ENCODE measurements at places on chromosomes 5 and 9. TPM values are rescaled to one million over a fixed set of nuclear protein-coding genes. Genes with fewer than 3 reads are reported as not detected.

PCA3 gene
- 2.0 TPM for polyA plus RNA-seq

GPX3 gene
- 1,190 TPM for polyA plus RNA-seq

DNA sequence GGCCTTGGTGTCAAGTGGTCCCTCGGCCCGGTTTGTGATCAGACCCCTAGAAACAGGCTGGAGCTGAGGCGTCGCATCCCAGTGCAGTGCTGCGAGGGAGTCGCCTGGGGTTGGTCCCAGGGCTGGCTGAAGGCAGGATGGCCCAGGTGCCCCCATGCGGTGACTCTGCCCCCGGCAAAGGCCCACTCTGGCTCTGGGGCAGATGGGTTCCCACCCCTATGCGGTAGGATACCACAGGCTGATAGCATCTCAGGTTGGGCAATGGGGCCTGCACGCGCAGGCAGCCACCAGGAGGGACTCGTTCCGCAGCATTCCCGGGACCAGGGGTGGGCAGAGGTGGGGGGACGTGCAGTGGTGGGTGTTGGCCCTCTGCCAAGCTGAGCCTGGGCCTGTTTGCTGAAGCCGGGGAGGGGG, 86.0 kb downstream of the RXRA start:
- DNase-seq, result no peak

GRCh38 chr5:167307042-167307441, 984.4 kb upstream of the WWC1 start:
- peak; percentile 40 for DNase-seq

CDKN2B-AS1 gene
- not detected for polyA plus RNA-seq

DNA sequence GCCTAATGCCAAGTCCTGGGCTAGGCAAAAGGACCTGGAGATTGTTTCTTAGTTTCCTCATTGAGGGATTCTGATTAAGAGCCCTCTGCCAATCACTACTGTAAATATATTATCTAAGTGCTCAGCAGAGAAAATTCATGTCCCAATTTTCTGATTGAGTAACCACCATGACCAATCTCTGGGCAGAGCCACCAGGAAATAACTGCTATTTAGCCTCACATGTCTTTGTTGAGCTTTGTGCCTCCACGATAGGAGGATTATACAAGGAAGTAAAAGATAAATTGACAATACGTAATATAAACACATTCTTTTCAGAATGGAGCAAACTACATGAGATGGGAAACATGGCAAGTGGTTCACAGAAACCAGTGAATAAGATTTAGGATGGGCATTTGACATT, 396.1 kb upstream of the PAPPA start:
- DNase-seq, result no peak

UGT3A2 gene
- 11.6 TPM for polyA plus RNA-seq

DNA sequence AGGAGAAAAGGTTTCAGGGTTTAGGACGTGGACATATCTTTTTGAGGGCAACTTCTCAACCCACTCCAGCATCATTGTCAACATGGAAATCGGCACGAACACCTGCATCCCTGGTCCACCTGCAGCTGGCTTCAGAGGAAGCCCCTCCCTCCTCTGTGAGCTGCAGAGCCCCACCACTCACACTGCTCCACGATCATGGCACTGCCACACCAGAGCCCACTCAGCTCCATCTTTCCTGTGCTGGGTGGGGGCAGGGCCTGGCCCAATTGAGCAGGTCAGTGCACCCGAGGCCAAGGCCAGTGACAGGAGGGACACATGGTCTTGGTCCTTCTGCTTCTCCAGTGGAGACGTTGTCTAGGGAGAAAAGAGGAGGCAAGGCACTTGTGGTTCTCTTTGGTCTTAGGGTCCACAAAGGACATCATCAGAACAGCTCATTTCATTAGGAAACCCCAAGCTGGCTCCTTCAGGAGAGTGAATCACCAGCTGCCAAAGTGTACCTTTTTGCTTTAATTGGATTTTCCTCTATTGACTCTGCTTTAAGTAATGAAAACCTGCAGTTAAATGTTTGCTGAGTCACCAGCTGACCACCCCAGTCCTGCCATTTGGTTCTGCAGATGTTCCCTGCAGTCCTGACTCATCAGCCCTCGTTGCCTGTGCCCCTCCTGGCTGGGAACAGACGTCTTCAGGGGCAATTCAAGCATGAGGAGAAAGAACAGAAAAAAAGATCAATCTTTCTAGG, 56.2 kb downstream of the UBE2QL1 start:
- no peak for DNase-seq

DNA sequence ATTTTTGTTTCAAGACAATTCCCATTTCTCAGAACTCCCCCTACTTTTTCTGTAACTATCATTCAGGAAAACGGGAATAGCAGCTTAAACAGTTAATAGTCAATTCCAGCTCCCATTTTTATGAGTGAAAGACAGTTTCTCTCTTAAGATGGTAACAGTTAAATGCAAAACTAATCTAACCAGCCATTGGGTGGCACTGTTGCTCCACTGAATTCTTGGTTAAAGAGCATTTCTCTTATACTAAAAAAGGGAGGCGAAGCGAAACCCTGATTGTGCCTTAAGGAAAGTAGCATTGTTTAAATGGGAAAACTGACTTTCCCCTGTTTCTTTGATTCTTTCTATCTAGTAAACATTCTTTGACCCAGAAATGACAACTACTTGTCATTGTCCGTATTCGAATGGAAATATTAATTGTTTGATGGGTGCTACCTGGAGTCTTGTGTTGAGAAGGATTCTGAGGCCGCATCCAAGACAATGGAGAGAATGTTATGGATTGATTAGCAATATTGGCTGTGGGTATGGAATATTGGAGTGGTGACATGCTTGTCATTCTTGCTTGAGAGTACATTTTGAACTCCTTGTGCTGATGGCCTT, 507.8 kb downstream of the MAT2B start:
- peak; percentile 60 for DNase-seq

DNA sequence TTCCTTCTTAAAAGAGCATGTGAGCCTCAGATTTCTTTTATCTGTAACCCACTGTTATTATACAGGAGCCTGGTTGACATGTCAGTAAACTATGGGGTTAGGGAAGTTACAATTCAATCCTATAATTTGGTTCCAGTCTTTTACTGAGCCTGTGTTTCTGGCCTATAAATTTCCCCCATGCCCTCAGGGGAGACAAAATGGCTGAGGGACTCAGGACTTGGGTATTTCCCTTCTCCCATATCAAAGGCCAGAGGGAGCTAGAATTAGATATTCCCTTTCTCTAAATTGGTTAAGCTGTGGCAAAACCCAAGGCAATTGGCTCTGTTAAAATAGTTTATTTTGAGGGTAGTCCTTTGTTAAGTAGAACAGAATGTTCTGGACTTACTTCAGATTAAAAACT, 823.2 kb downstream of the TLE1 start:
- DNase-seq, result no peak

GRCh38 chr5:5494489-5495402, 72.3 kb downstream of the ICE1 start:
- DNase-seq, result no peak

TAF11L10 gene
- polyA plus RNA-seq, result not detected

GRCh38 chr9:94199776-94200175, 59.3 kb upstream of the ZNF169 start:
- no peak for DNase-seq

ALDH1A1 gene
- 256 TPM for polyA plus RNA-seq

DNA sequence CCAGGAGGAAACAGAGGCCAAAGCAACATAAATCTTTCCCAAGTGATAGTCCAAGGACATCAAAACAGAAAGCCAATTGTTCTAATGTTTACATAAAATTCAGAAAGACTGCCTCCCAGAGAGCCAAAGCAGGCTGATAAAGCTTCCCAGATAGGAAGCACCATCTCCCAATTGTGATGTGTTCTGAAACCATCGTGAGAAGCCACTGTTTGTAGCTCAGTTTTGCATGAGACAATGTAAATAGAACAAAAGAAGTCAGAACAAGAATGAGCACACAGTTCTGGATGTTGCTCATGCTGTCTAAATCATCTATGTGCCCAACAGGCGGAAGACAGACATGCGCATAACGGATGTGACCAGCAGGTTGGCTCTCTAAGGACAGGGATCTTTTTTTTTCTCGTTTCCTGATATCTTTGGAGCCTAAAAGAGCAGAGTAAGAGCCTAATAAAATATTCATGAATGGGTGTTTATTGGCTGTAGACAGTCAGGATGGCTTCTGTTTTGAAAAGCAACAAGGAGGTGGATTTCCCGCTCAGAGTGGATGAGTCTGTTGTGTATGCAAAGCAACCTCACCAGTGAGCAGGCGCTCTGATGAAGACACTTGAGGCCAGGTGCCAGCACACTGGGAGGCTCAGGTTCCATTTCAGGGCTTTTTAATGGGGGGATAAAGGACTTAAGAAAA, 113.6 kb downstream of the GNA14 start:
- DNase-seq, result no peak

GRCh38 chr5:121962347-121962670, 534 bp downstream of the SRFBP1 start:
- DNase-seq, result no peak

DNA sequence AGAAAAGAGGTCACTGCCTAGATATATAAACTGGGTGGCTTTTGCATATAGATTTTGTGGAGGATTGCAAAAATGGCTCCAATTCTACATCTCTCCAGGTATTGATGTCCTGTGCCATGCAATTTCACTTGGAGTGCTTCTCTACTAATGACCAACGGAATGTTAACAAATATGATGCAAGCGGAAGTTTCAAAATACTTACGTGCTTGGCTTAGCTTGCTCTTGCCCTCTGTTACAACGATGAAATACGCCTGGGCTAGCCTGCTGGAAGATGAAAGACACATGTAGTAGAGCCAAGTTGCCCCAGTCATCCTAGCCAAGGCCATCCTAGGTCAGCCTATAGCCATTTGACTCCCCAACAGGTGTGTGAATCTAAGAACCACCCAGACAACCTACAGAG, 3.6 kb upstream of the POC5 start:
- DNase-seq, result no peak

DNA sequence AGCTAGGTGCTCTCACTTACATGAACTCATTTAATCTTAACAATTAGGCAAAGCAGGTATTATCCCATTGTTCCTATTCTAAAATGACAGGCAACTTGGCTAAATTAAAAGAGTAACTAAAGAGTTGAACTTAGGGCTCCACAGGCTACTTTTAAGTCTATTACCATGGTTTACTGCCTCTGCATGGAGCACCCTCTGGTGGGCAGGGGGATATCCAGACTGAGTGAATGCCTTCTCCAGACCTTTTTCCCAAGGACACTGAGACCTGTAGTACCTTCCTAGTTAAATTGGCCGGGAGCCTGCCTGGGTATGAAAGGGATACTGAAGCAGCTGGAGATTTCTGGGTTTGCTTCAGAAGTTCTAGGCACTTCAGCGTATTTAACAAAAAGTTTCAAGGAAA, 238.1 kb downstream of the ELAVL2 start:
- DNase-seq, result no peak

GRCh38 chr9:78210841-78211301, 25.0 kb upstream of the CEP78 start:
- no peak for DNase-seq

- no peak for DNase-seq
These were observed 15.6 kb upstream of the CLK4 start for GRCh38 chr5:178642351-178642909.

FREM1 gene
- 181 TPM for polyA plus RNA-seq

DNA sequence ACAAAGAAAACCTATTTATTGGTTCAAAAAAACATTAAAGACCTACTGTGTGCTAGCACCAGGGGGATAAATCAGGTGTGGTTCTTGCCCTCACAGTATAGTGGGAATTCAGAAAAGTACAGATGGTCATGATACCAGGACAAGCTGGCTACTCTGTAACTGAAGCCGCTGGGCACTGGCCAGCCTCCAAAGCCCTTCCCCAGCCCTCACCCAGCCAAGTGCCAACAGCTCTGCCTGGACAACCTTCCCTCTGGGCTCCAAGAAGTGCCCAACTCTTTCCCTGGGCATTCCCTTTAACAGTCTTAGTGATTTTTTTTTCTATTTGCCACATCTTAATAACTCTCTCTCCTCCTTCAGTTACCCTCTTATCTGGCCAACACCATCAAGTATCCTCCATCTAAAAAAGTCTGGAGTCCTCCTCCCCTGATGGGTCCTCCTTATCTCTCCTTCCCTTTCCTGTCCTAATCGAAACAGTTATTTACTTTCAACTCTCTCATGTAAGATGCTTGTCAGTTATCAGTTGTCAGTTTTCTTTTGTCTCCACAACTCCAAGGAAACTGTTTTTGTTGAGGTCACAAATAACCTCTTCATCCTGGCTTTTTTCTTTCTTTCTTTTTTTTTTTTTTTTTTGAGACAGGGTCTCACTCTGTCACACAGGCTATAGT, 13.3 kb upstream of the SEPTIN8 start:
- DNase-seq, result no peak

ANKRD18B gene
- polyA plus RNA-seq, result not detected

GRCh38 chr9:26457151-26457550, 435.5 kb downstream of the CAAP1 start:
- no peak for DNase-seq
